ENCODE measurements at places on chromosomes 6 and 20.

GRCh38 chr20:63084563-63084927 is 77.8 kb upstream of the BHLHE23 start:
- DNase-seq: no peak

DNA sequence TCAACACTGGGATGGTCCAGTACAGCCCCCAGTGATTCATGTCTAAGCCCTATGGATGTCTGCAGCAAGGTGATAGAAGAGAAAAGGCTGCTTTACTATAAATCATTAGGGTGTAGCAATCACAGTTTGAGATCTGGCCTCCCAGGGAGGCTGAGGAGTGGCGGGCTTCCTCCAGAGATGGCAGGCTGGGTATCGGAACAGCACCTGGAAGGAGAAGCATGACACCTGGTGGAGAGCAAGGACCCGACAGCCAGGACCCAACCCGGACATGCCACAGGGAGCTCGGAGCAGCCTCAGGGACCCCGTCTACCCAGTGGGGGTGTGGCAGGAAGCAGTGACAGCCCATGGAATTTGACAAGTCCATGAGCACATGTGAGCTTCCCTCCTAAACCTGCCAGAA is 114.8 kb upstream of the CD93 start:
- peak; percentile 4 for DNase-seq

- DNase-seq: no peak
Measured at GRCh38 chr6:8446391-8446790, 11.0 kb upstream of the SLC35B3 start.

DNA sequence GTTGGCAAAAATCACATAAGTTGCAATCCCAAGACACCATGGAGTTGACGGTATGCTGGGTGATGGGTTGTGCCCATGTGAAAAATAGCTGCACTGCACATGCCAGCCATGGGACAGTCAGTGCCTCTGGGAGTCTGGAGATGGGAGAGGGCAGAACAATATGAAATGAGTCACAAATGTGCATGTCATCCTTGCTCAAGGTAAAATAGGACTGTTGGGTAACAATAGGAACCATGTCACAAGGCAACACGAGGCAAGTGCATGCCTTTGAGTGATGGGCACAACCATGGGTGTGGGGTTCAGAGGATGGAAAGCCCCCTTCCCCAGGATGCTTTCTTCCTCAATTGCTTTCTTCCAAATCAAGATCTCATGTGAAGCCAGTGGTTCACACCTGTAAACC is 70.5 kb upstream of the PIM1 start:
- DNase-seq: no peak

DNA sequence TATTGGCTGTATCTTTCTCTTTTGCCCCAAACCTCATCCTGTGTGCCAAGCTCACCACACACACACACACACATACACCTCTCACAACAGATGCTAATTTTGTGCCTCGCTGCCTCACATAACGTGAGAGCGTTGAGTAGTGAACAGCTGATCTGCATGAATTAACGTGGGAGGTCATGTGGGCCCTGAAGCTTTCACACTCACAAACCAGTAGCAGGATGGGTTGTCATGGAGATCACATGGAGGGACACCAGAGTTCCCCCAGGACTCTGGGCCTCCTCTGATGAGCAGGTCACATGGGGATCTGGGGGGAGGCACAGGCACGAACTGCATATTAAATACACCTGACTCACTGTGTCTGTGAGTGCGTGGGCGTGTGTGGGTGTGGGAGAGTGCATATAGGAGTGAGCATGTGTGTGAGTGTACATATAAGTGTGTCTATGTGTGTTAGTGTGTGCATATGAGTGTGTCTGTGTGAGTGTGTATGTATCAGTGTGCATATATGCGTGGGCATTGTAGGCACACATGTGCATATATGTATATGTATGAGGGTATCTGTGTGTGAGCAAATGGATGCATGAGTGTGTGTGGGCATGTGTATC is 62.7 kb upstream of the SULF2 start:
- DNase-seq: no peak

DNA sequence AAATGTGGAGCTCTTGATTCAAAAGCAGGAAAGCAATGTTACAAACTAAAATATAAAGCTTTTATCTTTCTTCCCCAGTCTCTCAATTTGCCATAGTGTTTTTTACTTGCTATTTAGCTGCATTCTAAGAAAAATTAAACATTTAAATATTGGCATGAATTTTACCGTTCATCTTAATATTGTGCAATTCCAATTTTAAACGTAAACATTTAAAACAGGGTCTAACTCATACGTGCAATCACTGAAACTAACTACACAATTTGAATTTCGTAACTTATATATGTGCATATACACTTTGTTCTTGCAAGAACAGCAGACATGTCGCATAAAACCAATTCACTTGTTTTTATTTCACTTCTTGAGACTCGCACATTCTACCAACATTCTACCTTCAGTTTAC is 280.8 kb upstream of the QKI start:
- no peak for DNase-seq

Measured in NCI-H1930 (cell line).